Esophagus squamous epithelium (tissue), 5 donors: ENCODE measurements at places on chromosomes 3 and 15. TPM values are rescaled to one million over a fixed set of nuclear protein-coding genes. Genes with fewer than 3 reads are reported as not detected.

Gene XIRP1
- total RNA-seq, result 0.19 TPM

Gene SLC22A13
- total RNA-seq, result 0.48 TPM

Gene GASK1A
- 3.2 TPM for total RNA-seq

Gene ZNF662
- 7.6 TPM for total RNA-seq

DNA sequence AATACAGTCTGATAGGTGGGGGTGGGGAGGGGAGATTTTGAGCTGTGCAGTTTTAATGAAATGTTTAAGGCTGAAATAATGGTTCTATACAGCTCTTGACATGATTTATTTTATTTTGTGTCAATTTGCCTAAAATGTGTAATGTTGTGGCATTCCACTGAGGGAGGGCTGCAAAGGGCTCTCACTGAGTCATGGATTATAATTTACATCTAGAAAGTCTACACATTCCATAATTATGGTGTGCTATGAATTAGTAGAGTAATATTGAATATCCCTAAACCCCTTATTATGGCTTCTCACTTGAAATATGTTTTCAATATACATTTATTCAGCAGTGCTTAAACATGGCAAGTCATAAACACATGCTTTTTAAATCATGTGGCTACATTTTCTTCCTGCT, 103.9 kb downstream of the RARB start:
- no peak for DNase-seq

DNA sequence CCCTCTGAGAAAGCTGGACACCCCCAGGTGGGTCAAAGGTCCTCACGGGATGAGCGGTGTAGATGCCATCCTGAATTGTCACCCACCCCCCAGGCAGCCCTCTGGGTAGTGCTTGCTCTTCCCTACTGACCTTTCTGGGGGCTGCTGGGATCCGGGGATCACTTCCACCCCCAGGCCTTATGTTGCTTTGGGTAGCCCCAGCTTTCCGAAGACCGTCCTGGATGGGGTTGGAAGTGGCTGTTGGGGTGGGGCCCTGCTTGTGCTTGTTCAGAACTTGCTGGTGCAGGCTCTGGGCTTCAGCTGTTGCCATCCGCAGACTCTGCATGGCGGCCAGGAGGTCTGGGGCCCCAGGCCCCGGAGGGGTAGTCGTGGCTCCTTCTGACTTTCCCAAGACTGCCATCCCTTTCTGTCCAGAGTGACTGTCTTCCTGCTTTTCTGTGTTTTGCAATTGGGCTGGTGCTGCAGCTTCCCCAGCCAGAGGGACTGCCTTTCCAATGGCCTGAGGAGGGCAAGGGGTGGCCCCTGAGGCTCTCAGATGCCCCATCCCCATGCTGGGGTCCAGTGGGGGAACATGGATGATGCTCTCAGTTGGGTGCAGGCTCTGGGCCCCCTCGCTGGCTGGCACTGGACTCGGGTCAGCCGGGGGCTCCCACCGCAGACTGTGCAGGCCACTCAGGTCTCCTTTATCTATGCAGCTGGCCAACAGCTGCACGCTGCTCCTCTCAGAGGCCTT, 6.3 kb downstream of the XIRP1 start:
- DNase-seq, result no peak

DNA sequence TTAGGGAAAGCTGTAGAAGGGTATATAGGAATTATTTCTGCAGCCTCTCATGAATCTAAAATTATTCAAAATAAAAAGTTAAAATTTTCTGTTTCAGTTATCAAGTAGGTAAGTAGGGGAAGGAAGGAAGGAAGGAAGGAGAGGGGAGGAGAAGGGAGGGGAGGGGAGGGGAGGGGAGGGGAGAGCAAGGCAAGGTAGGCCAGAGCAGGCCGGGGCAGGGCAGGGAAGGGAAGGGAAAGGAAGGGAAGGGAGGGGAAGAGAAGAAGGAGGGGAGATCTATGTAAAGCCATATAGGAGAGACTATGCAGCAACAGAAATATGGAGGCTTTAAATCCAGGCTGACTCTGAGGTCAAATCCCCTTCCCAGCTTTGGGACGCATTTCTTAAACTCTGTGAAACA, 38.3 kb upstream of the BOC start:
- no peak for DNase-seq

GRCh38 chr15:74295800-74296199, 59.7 kb downstream of the CCDC33 start:
- no peak for DNase-seq

DNA sequence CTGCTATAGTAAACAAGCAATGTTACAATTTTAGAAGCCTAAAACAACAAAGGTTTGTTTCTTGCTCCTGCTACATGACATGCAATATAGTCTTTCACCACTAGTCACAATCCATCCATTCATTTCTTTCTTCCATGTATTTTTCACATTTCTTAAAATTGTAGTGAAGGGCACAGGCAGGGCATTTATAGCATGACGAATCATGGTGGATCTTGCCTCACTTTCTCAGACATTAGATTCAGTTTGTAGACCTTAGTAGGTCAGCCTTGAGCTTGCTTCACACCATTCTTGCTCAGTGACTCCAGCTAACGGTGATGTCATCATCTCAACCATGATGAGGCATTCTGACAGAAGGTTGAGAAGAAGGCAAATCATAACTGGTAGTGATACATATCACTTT, 546.8 kb downstream of the TBL1XR1 start:
- no peak for DNase-seq
